Daoy (cell line): ENCODE measurements at places on chromosomes 3 and 15. TPM values are rescaled to one million over a fixed set of nuclear protein-coding genes. Genes with fewer than 3 reads are reported as not detected.

Gene GABRR3
- total RNA-seq = not detected in 2 replicates

Gene NRG4
- total RNA-seq = 0.15 and 0.34 TPM in 2 replicates

Gene TRH
- not detected in 2 replicates for total RNA-seq

Gene OXSM
- total RNA-seq = 10.6 and 33.0 TPM in 2 replicates

Gene GLDN
- 1.0 TPM in 1 of 2 replicates, not detected in the other for total RNA-seq

Gene CCR1
- total RNA-seq = not detected in 2 replicates

Gene MYRIP
- not detected in 2 replicates for total RNA-seq

Gene PARP16
- total RNA-seq = 3.8 TPM in 2 replicates

Gene SPESP1
- total RNA-seq = not detected in 2 replicates

Gene ITIH3
- total RNA-seq = not detected in 2 replicates

Gene CHDH
- total RNA-seq = 6.2 TPM in 2 replicates

Gene PPARG
- total RNA-seq = 67.2 and 76.2 TPM in 2 replicates

Gene COL6A5
- total RNA-seq = under 0.01 TPM in 1 of 2 replicates, not detected in the other

Gene NANOGP8
- not detected in 2 replicates for total RNA-seq

Gene NME9
- total RNA-seq = not detected in 2 replicates

Gene LRRC49
- total RNA-seq = 13.7 and 21.6 TPM in 2 replicates

Gene PROS1
- 5.9 and 8.3 TPM in 2 replicates for total RNA-seq

Gene ESYT3
- total RNA-seq = 0.34 and 0.68 TPM in 2 replicates

Gene ADAMTS7
- total RNA-seq = 1.1 and 1.8 TPM in 2 replicates

Gene FSIP1
- 0.97 and 2.2 TPM in 2 replicates for total RNA-seq

Gene RHOV
- 0.15 and 0.23 TPM in 2 replicates for total RNA-seq

Gene CLDN16
- total RNA-seq = 0.21 and 0.74 TPM in 2 replicates

Gene OIP5
- 49.5 and 67.7 TPM in 2 replicates for total RNA-seq

Gene CAMK2N2
- total RNA-seq = 0.11 and 0.95 TPM in 2 replicates
